ENCODE measurements at places on chromosomes 16 and 17.
A peak's percentile ranks its signal among the peaks of the same experiment; 100 is the strongest.

- peak; percentile 96 for DNase-seq
Measured at GRCh38 chr17:73340093-73340596, 28.3 kb upstream of the CDC42EP4 start.

DNA sequence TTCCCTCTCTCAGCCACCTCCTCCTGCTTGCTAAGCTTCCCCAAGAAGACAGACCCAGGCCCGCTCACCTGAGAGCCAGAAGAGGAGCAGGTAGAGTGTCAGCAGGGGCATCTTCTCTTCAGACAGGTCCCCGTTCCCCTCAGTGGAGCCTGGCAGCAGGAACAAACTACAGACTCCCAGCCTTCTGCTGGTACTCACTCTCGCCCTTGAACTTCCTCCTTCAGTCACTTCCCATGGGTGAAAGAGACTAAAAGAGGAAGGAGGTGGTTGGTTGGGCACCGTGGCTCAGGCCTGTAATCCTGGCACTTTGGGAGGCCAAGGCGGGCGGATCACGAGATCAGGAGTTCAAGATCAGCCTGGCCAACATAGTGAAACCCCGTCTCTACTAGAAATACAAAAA lies at the start of gene CD300LF:
Gene CD300LF, minus strand, starts transcription at position 168 of the 400 bp plus-strand sequence. Its CDS starts 57 bp downstream, at position 111.
- no peak for DNase-seq

DNA sequence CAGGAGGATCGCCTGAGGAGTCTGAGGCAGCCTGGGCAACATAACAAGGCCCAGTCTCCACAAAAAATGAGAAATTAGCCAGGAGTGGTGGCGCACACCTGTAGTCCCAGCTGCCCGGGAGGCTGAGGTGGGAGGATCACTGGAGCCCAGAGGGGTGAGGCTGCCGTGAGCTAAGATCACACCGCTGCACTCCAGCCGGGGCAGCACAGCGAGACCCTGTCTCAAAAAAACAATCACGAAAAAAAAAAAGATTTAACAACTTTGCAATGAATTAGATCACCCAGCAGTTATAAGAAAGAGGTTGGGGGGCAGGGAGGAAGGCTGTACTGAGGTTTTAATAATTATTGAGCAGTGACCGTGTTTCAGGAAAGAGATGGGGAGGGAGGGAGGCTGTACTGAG lies 49.4 kb downstream of the RPH3AL start:
- DNase-seq: no peak

- no peak for DNase-seq
Measured at GRCh38 chr16:48597563-48598387, 12.2 kb downstream of the N4BP1 start.

DNA sequence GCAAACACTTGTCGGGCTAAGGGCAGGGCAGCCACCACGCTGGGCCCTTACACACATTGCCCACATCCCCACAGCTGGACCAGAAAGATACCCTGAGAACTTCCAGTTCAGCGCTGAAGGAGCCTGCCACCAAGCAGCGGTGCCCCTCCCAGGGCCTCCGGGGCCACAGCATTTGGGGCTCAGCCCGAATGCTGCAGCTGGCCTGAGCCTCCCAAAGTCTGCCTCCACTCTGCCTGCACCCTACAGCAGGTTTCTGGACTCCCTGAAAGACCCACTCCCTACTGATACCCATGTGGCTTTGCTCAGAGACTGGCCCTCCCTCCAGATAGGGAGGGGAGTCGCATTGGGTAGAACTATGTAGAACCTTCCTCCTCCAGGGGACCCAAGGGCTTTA lies 1.5 kb downstream of the MCRIP1 start:
- DNase-seq: no peak

DNA sequence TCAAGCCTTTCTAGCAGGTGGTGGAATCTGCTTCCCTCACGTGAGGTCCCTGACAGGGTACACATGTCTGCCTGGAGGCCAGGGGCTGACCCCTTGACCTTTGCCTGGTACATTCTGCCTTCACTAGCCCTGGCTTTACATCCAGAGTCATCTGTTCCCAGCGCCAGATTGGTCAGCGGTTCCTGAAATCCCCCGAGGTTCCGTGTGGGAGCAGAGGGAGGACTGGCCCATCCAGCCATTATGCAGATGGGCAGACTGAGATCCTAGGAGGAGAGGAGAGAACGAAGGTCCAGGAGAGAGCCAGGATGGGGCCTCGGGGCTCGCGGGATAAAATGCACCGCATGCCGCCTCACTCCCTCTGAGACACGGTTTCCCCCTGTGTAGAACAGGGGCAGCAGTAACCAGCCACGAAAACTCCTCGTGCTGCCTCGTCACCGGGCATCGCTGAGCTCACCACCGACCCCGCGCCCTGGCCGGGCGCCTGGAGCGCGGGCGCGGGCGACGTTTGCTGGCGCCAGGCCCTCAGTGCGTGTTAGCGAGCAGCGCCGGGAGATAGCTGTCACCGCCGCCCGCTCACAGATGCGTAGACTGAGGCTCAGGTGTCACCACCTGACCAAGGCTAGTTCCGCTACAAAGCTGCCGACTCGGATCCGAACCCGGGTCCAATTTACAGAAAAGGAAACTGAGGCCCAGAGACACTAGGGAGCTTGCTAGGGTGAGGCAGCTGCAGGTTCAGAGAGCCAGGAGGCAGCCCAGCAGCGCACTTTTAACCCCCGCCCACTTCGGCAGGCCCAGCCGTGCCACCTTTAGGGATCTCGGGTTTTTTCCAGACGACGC lies 811 bp upstream of the MAP2K3 start:
- DNase-seq: no peak

DNA sequence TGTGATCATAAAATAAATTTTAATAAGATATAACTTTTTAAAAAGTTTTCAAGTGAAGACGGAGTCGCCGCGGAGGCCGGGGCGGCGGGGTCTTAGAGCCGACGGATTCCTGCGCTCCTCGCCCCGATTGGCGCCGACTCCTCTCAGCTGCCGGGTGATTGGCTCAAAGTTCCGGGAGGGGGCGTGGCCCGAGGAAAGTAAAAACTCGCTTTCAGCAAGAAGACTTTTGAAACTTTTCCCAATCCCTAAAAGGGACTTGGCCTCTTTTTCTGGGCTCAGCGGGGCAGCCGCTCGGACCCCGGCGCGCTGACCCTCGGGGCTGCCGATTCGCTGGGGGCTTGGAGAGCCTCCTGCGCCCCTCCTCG lies at the start of gene FOXC2:
Gene FOXC2, plus strand, starts transcription at position 229 of the 365 bp plus-strand sequence. CDS start 507 bp downstream, outside the sequence.
- DNase-seq: peak; percentile 88

DNA sequence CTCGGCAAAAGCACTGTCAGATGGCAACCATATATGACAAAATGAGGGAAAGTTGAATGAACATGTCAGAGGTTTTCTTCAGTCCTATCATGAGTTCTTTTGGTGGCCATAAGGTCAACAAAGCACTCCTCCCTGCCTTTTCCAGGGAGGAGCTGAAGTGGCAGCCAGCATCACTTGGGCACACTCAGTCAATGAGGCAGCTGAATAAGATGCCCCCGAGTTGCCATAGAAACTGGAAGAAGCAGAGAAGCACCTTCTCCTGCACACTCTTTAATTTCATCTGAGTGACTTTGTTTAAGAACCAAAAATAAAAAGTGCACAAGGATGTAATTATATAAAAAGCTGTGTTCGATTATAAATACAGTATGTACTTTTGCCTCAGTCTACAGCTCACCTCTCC lies 16.0 kb downstream of the KCNJ2 start:
- no peak for DNase-seq

DNA sequence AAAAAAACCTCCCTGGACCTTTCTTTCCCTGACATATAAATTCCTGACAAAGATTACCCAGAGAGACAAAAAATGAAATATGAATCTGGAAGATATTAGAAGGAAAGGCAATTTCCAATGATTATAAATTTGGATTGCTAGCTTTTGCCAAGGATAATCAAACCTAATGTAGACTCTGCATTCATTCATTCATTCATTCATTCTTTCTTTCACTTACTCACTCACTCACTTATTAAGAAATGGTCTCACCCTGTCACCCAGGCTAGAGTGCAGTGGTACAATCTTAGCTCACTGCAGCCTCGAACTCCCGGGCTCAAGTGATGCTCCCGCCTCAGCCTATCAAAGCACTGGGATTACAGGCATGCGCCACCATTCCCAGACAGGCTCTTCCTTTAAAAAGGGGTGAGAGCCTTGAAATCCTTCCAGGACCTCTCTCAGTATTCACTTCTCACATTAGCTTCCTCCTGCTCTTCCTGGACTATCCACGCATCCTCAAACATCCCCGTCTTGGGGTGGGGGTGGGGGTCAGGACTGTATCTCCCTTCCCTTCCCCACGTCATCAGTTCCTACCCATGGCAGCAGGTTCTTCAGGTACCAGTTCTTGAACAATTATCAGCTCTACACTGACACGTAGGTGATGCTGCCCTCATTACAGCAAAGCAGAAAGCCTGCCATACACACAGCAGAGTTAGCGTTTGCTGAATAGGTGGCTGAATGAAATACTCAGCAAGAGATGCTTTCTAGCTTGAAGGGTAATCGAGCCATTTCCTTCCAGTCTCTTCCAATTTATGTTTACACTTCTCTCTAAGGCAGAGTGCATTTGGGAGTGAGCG lies 19.8 kb downstream of the PRPSAP1 start:
- no peak for DNase-seq

DNA sequence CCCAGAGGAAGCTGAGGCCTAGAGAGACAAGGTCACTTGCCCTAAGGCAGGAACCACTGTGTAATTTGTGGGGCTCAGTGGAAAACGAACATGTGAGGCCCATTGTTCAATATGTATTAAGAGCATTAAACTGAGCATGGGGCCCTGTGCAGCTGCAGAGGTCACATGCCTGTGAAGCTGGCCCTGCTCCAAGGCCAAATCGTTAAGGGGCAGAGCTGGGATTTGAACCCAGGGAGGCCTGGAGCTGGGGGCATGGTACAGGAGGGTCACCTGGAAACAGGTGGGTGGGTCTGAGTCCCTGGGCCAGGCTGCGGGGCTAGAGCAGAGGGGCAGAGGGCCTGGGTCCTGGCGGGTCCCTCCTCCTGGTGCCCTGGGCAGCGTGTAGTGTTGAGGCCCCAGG lies 19.7 kb downstream of the C16orf74 start:
- DNase-seq: no peak

- no peak for DNase-seq
Measured at GRCh38 chr16:88634994-88635670, 3.2 kb upstream of the IL17C start.

DNA sequence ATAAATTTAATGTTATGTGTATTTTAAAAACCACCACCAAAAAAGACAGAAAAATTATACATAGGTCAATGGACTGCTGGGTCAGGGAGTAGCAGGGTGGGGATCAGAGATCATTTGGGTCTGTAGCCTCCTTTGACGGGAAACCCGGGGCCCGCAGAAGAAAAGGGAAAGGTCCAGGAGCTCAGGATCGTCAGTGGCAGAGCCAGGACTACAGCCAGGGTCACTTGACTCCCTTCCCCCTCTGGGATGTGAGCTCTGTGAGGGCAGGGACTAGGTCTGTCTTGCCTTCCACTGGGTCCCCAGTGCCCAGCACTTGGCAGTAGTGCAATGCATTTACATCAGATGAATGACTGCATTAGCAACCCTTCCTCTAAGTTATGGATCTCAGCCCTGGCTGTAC lies 62.1 kb downstream of the TOM1L2 start:
- no peak for DNase-seq

DNA sequence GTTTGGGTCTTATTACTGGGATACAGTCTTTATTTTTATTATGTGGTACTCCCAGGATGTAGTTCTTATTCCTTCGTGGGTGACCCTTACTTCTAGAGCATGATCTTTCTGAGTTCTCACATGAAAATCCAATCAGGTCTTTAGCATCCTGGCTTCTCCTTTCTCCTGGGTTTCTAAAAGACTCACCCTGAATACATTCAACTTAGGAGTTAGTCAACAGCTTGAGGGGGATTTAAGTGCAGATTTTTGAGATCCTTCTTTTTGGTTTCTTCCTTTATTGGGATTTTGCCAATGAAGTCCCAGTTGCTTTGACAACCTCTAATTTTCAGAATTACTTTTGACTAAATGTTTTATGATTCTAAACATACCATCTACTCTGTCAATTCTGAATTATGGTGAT lies 68.2 kb downstream of the SIAH1 start:
- DNase-seq: no peak

DNA sequence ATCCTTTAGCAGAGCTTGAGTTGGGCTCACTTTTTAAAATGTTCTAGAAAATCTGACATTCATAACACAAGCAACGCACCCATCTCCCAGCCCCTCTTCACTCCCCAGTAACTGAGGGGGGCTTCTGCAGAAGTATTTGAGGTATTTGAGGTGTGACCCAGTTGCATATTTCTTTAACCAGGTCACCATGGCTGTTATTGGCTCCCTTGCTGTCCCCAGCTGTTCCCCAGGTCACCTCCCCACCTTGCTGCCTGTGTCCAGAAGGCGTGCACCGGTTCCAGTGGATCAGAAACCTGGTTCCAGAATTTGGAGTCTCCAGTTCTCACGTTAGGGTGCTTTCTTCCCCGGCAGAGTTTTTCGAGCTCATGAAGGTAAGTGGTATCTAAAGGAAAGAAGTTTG lies 13.8 kb downstream of the PGS1 start:
- DNase-seq: no peak

GRCh38 chr16:14289692-14290340 lies 218.7 kb downstream of the MRTFB start:
- peak; percentile 31 for DNase-seq

GRCh38 chr17:57168695-57169094 lies 83.6 kb downstream of the AKAP1 start:
- no peak for DNase-seq

GRCh38 chr17:17569691-17570090 lies 21.8 kb downstream of the PEMT start:
- DNase-seq: no peak

- DNase-seq: no peak
Measured at GRCh38 chr17:12768255-12768654, 21.0 kb upstream of the ARHGAP44 start.

- DNase-seq: no peak
Measured at GRCh38 chr17:16941072-16942036, 30.6 kb downstream of the TNFRSF13B start.

GRCh38 chr16:84687715-84688114 lies 12.1 kb upstream of the USP10 start:
- no peak for DNase-seq

GRCh38 chr16:88306860-88307545 lies 75.8 kb upstream of the ZNF469 start:
- DNase-seq: peak; percentile 96

GRCh38 chr17:2253362-2253761 lies 50.2 kb downstream of the SMG6 start:
- no peak for DNase-seq

DNA sequence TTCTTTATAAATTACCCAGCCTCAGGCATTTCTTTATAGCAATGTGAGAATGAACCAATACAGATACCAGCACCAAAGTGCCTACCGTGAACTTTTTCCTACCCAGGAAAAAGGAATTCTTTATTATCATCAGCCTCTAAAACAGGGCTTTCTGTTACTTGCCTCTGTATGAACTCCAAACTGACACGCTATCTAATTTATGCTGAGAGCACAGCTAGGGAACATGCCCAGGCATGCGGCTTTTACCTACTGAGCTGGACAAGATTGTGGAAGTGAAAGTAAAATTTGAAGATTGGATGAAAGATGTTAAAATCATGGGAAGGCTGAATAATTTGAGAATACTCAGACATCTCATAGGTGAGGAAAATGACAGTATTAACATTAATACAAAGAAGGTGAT lies 24.4 kb upstream of the ADCY9 start:
- DNase-seq: no peak

- peak; percentile 95 for DNase-seq
Measured at GRCh38 chr16:30761928-30762902, at the start of the genes CFAP119 and RNF40. TSS of gene CFAP119 (minus strand) at chr16:30762062. CDS start at chr16:30761748, 314 bp downstream. TSS of gene RNF40 (plus strand) at chr16:30762322. CDS start at chr16:30762546, 224 bp downstream.

GRCh38 chr16:47481698-47482374 lies 20.7 kb downstream of the PHKB start:
- no peak for DNase-seq

GRCh38 chr17:2062571-2063183 lies 7.8 kb downstream of the HIC1 start:
- DNase-seq: no peak

- peak; percentile 42 for DNase-seq
Measured at GRCh38 chr17:82435103-82435502, 15.4 kb downstream of the CYBC1 start.

Measured in NCI-H226 (cell line).